ENCODE measurements at places on chromosomes 7 and 10. TPM values are rescaled to one million over a fixed set of nuclear protein-coding genes. Genes with fewer than 3 reads are reported as not detected.

The EMX2 gene
- total RNA-seq: 0.10 TPM

The FBXW4 gene
- 78.9 TPM for total RNA-seq

The TMEM196 gene
- not detected for total RNA-seq

The PTPN20 gene
- total RNA-seq: 0.73 TPM

The PGAM2 gene
- total RNA-seq: 0.63 TPM
